ENCODE measurements at places on chromosomes 12 and 14.

GRCh38 chr12:7403466-7403865 lies 40.5 kb downstream of the CD163L1 start:
- DNase-seq: no peak

DNA sequence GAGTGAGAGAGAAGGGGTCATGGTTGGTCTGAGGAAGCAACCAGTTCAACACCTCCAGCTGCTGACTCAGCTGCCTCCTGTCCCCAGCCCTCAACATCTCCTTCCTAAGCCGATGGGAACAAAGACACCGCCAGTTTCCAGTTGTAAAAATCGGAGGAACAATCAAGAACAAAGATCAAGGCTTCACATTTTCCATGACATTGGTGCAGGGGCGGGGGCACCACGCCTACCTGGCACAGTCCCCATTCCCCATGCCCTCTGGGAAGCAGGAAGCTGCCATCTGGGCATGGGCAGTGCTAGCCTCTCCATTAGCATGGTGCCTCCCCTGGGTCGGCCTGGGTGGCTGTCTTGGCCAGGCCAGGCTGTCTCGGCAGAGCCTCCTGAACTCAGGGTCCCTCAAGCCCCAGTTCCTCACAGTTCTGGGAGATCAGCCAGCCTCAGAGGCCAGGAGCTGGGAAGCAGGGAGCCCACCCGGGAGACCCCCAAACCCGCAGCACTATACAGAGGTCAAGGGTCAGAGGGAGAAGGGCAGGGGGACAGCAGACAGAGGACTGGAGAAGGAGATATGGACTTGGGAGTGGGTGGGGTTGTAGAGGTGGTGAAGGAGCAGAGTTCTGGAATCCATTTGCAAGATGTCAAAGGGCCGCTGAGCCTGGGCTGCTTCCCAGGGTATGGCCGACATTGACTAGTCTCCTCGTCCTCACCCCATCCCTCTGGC lies 19.6 kb upstream of the TMEM106C start:
- peak; percentile 48 for DNase-seq

DNA sequence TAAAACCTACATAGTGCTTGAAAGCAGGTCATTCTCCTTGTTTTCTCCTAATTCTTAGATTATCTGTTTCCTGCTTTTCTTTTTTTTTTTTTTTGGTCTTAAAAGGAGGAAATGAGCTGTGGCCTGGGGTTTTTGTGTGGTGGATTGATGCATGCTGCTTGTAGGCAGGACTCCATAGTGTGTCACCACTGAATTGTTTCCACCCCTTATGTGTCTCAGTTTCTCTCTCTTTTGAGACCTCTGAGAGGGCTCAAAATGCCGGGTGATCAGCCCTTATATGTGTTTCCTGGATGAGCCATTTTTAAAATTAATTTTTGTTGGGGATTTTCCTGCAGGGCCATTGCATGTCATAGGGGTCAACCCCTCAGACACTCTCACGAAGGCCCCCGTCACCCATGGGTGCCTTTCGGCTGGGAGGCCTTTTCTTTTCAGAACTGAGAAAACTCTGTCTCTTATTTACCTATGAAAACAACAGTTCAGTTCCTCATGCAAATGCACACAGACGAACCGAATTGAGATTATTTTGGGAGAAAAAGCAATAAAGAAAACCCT lies 32.0 kb upstream of the LRRK2 start:
- DNase-seq: no peak

GRCh38 chr12:57039016-57039798 lies 10.7 kb downstream of the MYO1A start:
- no peak for DNase-seq

- no peak for DNase-seq
Observed at GRCh38 chr14:106459971-106460730, 933.8 kb downstream of the TMEM121 start.

DNA sequence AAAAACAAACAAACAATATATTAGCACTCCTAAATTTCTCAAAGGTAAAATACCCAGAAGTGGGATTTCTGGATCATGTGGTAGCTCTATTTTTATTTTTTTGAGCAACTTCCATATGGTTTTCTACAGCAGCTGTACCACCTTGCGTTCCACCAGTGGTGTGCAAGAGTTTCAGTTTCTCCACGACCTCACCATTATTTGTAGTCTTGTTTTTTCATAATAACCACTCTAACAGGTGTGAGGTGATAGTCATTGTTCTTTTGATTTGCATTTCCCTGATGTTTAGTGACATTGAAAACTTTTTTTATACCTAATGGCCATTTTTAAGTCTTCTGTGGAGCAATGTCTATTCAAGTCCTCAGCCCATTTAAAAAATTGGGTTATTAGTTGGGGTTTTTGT lies 127.3 kb upstream of the SLC38A2 start:
- no peak for DNase-seq

DNA sequence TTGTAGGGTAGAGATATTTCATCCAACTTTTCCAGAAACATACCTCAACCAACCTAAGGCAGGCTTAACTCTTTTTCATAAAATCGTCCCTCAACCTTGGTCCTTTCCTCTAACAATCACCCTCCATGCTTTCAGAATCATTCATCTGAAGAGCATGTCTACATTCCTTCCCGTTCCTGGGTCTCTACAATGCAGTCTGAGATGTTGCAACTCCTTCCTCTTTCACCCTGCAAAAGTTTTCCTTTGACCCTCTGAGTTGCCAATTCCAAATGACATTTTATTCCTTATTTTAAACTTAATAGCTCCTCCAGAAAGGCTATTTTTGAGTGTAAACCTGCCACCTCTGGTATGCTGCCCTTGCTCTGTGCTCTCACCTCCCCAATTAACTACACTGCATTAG lies 16.7 kb downstream of the SLC7A7 start:
- DNase-seq: no peak

GRCh38 chr12:7966563-7966962 lies 30.6 kb upstream of the SLC2A3 start:
- no peak for DNase-seq

GRCh38 chr12:118715647-118716046 lies 265.7 kb upstream of the SRRM4 start:
- no peak for DNase-seq

DNA sequence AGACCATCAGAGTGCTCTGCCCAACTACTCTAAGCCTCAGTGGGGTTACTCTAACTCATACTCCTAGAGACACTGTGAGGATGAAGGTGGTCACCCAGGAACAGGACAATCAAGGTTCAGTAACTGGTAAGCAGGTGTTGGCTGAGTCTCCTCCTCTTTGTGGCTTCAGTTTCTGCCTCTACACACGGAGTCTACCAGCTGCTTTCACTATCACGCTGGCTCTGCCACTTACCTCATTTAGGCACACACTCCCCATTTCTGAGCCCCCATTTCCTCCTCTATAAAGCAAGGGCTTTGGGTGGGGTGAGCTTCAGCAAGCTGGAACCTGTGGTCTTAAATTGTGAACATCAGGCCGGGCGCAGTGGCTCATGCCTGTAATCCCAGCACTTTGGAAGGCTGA lies 7.3 kb upstream of the TCHP start:
- no peak for DNase-seq

DNA sequence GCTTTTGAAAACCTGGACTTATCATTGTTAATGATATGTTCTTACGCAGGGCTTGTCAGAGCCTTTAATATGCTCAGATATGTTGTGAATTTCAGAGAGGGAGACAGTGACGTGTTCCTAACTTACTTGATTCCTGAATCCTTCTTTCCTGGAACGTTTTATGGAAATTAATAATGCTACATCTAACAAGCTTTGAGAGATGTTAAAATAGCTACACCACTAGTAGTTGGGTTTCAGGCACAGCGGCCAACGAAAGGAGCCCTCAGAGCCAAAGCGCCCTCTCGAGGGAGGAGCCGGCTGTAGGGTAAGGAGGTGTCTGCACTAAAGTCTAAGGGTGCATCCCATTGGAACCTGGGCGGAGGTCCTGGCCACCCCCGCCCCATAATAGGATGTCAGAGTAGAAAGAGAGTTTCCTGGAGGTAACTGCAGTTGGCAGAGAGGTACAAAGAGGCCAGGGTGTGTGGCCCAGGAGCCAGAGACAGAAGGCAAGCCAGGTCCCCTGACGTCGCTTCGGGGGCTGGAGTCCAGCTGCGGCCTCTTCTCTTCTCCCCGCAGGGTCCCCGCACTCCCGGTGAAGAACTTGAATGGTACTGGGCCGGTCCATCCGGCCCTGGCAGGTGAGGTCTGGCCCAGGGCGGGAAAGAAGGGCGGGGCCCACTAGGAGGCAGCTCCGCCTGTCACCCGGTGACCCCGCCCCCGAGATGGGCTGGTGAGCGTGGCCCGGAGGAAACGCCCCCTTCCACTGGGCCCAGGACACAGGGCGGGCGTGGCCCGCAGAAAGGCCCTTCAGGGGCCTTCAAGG lies 36.3 kb downstream of the DTX1 start:
- DNase-seq: no peak

GRCh38 chr12:99235381-99235780 lies 412.2 kb upstream of the GARIN6 start:
- DNase-seq: no peak

DNA sequence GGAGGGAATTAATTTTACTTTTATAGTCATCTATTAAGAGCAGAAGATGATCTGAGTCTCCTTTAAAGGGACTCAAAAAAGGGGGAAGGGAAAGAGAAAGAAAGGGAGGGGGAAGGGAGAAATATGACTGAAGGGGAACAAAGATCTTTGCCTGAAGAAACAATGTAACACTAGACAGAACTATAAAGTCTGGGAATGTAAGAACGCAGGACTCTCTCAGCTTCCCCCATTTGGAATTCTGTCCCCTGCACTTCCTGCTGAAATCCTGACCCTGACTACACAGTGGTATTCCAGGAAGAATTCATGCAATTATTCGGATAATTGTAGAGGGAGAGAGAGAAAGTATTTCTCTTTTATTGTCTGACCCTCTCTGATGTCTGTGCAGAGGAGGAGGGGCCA lies 8.6 kb upstream of the HOXC11 start:
- DNase-seq: no peak

- DNase-seq: no peak
Observed at GRCh38 chr12:25130741-25131188, 64.2 kb downstream of the DNAI7 start.

DNA sequence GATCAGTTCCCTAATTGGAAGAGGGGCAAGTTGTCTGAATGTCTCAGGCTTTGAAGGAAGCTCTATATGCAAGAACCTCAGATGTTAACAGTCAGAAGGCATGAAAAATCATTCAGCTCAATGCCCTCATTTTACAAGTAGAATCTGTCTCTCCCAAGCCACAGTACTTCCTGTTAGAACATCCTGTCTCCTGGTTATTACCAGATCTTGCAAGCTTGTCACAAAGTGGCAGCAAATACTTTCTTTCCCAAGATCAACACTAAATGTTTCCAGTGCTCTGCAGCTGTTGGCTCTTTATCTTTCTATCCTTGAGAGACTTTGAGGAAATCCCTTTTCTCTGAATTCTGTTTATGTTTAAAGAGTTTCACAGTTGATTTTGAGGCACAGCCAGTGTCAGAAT lies 235.5 kb downstream of the AKAP6 start:
- no peak for DNase-seq
